Activated CD8-positive, alpha-beta T cell treated with anti-CD3 and anti-CD28 coated beads for 36 hours (primary cell): ENCODE measurements at places on chromosomes 2 and 18.

GRCh38 chr18:5571666-5572065 is 27.9 kb upstream of the EPB41L3 start:
- no peak for DNase-seq

DNA sequence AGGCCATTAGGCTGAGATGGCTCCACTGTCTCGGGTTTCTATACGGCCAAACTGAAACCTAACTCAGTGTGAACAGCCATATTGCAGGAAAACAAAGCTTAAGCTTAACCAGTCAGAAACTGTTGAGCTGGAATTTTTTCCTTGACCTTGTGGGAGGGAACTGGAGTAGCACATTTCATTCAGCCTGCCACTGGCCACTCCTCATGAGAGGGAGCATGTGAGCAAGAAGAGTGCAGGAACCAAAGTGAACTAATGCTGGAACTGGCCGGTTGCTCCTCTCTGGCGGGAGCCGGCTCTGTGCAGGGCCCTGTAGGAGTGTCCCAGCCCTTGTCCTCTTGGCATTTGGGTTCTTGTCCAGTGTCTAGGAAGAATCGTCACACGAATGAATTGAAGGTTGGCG is 5.9 kb upstream of the POLE4 start:
- DNase-seq, result no peak

DNA sequence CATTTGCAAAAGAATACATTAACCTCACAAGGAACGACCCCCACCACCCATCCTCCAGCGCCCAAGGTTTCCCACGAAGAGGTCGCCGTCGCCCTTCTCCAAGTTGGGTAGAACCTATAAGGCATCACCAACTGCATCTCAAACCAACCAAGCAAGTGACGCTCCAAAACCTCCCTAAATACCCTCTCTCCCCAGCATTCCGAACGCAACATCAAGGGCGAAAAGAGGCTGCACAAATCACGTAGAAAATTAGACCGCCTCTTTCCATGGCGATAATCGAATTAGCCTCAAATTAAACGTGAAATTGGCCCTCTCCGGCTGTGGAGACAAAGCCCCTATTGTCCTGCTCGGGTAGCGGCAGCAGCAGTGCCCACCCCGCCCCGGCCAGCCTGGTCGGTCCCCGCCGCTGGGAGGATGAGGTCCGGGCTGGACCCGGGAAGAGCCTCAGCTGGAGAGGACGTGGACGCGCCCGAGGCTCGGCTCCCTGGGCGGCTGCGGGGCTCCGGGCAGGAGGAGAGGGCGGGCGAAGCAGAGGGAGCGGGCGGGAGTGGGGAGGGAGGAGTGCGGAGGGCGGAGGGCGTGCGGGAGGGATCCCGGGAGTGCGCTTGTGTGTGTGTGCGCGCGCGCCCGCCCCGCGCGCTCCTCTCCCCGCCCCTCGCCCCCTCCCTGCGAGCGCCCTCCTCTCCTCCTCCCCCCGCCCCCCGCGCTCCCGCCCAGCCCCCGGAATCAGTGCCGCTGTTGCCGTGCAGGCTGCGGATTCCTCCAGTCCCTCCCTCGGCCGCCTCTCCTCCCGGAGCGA is at the start of gene SPTBN1:
SPTBN1 (plus strand) TSS at position 765 of the 799 bp plus-strand sequence. CDS start 70,092 bp downstream, outside the sequence.
- peak; percentile 37 for DNase-seq

DNA sequence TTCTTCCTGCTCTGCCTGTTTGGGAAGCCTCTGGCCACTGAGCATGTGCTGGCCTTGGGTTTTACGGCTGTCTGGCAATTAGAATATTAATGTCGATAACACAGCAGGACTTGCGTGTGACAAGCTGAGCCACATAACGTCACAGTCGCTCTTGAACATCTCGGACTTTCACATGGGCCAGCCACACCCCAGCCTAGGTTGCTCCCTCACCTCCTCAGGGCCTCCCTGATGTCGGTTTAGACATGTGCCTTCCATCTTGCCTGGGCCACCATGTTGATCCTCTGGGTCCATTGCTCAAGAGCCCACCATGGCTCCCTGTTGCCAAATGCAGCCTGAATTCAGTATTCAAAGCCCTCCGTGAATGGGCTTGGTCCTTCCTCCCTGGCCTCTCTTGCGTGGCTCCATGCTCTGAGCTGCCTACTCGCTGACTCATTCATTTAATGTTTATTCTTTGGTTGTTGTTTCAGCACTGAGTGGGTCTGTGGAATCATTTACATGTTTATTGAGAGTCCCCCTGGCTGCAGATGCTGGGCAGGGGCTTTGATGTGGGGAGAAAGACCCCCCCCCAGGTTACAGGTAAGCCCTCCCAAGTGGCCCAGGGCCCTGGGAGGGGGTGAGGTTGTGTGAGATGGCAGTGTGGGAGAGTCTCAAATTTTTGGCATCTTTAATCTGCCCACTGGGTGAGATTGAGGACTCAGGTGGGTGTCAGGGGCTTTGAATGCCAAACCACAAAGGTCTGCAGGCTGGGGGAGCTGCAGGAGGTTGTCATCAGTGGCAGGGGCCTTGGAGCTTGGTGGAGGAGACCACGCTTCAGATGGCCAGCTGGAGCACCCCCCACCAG is 62.0 kb downstream of the ODC1 start:
- no peak for DNase-seq

- DNase-seq, result no peak
Observed at GRCh38 chr18:9719421-9719981, 11.4 kb downstream of the RAB31 start.

DNA sequence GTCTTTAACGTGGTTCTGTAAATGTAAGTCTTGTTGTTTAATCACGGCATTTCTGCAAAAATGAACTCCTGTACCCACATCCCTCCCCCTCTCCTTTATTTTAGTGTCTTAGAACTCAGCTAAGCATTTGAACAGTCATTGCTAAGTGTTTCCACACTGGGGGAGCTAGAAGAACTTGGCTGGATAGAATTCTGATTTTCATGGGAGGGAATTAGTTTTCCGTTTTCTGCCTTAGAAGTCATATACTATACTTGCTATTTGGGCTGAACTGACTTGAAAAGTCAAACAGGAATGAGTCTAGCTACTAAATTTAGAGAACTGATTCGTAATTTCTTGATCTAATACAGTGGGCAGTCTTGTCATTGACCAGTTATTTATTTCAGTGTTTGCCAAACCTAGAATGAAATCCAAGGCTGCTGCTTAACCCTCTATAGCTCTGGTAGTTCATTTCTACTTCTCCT is 61.1 kb downstream of the FMNL2 start:
- no peak for DNase-seq

DNA sequence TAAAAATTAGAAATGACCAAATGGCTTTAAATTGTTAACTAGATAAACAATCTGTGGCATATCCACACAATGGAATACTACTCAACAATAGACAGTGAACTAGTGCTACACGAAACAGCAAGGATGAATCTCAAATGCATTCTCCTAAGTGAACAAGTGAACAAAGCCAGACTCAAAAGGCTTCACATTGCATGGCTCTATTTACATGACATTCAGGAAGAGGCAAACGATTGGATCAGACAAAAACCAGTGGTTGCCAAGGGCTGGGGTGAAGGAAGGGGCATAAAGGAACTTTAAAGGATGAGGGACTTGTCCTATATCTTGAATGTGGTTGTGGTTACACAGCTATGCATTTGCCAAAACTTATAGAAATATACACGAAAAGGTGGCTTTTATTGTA is 184.3 kb downstream of the RPIA start:
- DNase-seq, result no peak

DNA sequence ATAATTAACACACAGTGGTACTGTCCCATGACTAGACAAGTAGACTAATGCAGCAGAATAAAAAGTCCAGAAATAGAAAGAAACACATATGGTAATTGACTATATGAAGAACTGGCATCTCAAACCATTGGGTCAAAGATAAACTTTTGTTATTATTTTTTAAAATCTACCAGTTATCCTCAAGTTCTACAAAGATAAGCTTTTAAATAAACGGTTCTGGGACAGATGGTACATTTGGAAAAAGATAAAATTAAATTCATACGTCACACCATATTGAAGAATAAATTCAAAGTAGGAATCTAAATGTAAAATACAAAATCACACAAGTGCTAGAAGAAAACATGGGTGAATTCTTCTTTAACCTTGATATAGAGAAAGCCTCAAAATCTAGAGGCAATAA is 37.6 kb upstream of the PLEKHM3 start:
- no peak for DNase-seq

DNA sequence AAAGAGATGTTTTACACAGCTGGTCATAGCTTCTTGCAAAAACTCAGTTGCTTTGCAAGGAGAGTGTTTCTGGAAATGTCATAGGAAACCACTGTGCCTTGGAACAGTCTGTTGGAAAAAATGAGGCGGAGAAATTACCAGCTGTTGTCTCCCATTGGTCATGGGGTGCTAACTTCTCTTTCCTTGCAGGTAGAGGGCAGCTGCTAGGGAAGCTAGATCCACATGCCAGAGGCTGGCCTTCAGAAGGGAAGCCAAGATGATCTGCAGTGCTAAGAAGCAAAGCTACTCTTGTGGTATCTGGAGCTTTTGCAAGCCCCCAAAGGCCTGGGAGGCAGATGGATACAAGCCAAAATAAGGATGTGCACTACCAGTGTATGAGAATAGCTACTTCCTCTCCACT is 34.8 kb upstream of the LAMA1 start:
- DNase-seq, result no peak

- no peak for DNase-seq
Observed at GRCh38 chr2:109257653-109258052, 128.6 kb downstream of the SH3RF3 start.

GRCh38 chr2:163370169-163370886 is 365.5 kb downstream of the FIGN start:
- DNase-seq, result no peak

- no peak for DNase-seq
Observed at GRCh38 chr2:226836548-226836885, 663 bp downstream of the RHBDD1 start.

DNA sequence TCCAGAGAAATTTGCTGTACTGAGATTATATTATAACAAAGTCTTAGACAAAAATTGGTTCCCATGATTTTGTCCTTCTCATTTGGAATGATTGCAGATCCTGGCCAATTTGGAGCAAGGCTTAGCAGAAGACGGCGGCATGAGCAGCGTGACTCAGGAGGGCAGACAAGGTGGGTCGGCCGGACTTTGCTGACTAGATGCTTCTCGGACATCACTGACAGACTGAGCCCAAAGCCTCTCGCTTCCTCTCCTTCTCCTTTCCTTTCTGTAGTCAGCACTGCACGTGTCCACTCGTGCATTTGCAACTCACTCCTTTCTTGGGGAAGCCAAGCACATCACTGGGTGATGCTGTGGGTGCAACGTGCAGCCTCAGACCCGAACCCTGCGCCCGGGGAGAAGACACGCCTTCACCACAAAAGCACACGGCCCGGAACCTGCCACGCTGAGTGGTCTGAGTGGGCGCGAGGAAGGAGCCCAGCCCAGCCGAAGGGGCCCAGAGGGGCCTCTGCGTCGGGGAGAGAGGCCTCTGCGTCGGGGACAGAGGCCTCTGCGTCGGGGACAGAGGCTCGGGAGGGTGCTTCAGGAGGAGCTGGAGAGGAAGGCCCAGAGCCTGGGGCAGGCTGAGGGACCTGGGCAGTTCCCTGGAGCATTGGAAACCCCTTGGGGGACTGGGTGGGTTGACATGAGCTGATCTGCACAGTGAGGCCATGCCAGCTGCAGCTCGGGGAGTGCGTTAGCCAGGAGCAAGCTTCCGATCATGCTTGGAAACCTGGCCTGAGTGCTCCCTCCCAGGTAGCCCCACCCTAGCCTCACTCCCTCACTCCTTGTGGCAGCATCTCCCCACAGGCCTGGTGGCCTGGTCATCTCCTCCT is 61.6 kb downstream of the ADI1 start:
- no peak for DNase-seq

- DNase-seq, result no peak
Observed at GRCh38 chr2:59297816-59298215, 1056.7 kb upstream of the FANCL start.

GRCh38 chr2:96100893-96101304 is 15.5 kb downstream of the ADRA2B start:
- no peak for DNase-seq

DNA sequence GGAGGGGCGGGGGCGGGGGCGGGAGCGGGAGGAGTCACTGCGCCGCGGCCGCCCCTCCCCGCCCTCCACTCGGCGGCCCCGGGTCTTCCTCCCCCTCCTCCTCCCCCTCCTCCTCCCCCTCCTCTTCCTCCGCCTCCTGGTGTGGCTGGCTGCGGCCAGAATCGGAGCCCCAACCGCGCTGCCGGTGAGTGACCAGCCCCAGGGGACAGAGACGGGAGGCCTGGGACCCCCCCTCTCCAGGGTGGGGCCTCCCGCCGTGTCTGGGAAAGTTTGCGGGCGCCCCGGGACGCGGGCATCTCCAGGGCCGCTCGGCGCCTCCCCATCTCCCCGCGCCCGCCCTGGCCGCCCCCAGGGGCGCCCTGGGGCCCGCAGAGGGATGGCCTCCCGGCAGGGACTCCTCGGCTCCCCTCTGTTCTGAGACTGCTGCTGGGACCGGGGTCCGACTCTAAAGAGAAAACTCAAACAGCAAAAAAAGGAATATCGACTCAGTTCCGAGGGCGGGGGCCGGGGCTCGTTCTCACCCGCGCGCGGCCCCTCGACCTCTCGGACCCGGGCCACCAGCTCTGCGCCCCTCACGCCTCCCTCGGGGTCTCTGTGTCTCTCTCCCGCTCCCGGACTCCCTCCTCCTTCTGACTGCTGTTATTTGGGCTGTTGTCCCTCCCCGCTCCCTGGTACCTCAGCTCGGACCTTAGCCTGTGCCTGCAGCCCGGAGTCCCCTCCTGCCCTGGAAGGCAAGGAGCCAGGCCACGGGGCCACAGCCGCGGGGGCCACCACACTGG is at the start of gene STON1:
STON1 (plus strand) TSS at position 122 of the 779 bp plus-strand sequence. CDS start 50,480 bp downstream, outside the sequence.
- peak; percentile 12 for DNase-seq

- DNase-seq, result peak; percentile 71
Observed at GRCh38 chr2:224938651-224939182, 103.6 kb downstream of the DOCK10 start.

DNA sequence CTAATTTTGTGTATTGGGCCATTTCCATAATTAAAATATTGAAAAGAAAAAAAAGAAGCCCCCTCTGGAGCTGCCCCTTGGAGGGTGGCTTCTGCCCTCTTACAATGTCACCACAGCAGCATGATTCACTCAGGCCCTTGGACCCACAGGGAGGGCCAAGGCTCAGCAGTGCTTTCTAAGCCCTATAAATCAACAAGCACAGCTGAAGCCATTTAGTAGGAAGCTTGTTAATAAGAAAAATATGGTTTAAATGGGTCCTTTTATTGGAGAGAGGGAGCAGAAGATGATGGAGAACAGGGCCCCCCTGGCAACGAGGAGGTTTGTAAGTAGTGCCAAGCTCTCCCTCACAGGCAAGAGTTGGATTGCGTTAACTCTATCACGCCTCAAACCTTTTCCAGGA is 107.6 kb upstream of the FZD7 start:
- DNase-seq, result no peak

- no peak for DNase-seq
Observed at GRCh38 chr2:25620077-25620476, 53.3 kb downstream of the DTNB start.

DNA sequence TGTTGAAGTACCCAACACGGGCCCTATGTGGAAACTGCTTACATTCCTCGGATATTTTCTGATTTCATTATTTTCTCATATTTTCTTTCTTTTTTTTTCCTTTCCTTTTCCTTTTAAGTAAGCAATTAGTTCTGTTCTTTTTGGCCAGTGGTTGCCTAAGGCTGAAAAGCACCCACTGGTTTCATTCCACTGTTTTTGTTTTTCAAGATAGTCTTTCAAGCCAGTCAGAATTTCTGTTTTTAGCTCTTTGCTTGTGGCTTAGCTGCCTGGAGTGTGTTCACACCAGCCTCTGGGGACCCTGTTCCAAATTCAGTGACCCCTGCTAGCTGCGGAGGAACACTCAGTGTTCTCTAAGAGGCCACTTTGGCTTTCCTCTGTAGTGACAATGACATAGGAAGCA is 73.6 kb downstream of the NRP2 start:
- no peak for DNase-seq

GRCh38 chr2:235626658-235627057 is 132.8 kb downstream of the AGAP1 start:
- no peak for DNase-seq

GRCh38 chr2:98468621-98469236 is 24.1 kb downstream of the INPP4A start:
- peak; percentile 84 for DNase-seq
